Stimulated activated CD8-positive, alpha-beta memory T cell treated with anti-CD3 and anti-CD28 coated beads, Interleukin-15, amount 100 ng/mL, for 1 hour (primary cell): ENCODE measurements at places on chromosomes 6 and 20.

DNA sequence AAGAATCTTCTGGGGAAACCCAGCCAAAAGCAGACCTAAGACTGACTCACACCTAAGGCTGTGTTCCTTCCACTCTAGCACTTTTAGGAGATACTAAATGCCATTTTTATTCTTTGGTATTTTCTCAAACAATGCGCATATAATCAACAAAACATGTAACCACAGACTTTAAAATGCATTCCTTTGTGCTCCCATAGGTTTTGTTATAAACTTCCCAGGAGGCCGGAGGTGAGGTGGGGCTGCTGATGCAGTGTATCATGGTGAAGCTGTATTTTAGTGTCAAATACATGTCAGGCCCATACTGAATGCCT lies 155.2 kb downstream of the BTBD3 start:
- DNase-seq: no peak

DNA sequence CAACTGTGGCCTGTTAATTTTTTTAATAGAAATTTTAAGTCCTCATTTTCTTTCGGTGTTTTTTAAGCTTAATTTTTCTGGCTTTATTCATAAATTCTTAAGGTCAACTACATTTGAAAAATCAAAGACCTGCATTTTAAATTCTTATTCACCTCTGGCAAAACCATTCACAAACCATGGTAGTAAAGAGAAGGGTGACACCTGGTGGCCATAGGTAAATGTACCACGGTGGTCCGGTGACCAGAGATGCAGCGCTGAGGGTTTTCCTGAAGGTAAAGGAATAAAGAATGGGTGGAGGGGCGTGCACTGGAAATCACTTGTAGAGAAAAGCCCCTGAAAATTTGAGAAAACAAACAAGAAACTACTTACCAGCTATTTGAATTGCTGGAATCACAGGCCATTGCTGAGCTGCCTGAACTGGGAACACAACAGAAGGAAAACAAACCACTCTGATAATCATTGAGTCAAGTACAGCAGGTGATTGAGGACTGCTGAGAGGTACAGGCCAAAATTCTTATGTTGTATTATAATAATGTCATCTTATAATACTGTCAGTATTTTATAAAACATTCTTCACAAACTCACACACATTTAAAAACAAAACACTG lies 10.1 kb downstream of the HFE start:
- peak; percentile 40 for DNase-seq

GRCh38 chr6:12335717-12336116 lies 45.6 kb downstream of the EDN1 start:
- no peak for DNase-seq

DNA sequence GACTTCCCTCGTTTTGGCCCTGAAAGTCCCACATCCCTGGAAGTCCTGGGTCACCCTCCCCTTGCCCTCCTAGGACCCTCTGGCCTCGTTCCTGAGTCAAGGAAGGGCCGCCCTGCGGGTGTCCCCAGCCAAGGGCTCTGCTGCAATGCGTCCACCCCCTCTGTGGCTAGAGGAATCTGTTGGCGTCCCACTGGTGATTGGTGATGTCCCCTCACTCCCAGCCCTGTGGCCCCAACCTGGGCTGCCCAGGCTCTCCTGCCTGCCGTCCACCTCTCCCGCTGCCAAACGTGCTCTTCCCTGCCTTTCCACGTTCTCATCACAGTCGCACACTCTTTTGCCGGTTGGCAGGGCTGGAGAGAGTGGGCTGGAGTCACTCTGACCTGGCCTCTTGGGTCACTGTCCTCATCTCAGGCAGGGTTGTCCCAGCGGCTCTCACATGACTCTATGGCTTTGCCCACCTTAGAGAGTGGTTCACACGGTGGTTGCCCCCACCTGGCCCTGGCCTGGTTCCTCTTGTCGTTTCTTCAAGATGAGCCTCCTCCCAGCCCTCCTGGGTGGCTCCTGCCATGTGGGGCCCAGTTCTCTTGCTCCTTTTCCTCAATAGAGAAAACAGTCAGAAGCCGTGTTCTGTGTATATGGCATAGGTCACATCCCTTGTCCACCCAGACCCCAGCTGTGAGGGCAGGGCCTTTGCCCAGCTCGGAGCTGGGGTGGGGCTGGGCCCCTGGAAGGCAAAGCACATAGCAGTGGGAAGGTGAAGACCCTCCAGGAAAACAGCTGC lies 100.9 kb downstream of the TMEM242 start:
- DNase-seq: no peak
